NCI-H526 (cell line): ENCODE measurements at places on chromosomes 16 and 17.

DNA sequence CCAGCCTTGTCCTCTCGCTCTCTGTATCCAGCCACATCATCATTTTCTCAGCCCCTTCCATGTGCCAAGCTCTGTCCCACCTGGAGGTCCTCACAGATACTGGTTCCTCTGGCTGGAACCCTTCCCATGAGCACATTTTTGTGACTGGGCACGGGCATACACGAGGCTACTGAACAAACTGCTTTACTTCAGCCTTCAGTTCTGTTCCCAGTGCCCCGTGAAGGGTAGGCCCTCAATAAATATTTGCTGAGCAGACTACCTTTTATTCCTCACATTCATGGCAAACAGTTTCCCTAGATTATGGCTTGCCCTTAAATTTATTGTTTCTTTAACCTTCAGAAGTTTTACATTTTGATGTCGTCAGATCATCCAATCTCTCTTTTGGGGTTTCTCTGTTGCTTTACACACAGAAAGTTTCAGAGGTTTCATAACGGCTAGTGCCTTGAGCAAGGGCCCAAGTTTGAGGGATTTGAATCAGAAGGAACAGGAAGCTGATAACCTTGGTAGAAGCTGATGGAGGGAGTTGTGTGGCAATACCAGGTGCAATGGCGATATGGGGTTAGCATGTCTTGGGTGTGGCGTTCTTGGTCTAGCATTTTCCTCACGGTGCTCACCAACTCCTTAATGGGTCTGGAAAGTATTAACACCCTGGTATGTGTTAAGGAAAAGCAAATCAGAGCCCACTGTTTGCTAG lies 27.8 kb downstream of the TMEM92 start:
- DNase-seq = no peak

GRCh38 chr17:68288375-68288774 lies 2.6 kb downstream of the SLC16A6 start:
- DNase-seq = peak; percentile 53

- DNase-seq = no peak
Observed at GRCh38 chr17:79619636-79620206, 8.9 kb upstream of the RBFOX3 start.

DNA sequence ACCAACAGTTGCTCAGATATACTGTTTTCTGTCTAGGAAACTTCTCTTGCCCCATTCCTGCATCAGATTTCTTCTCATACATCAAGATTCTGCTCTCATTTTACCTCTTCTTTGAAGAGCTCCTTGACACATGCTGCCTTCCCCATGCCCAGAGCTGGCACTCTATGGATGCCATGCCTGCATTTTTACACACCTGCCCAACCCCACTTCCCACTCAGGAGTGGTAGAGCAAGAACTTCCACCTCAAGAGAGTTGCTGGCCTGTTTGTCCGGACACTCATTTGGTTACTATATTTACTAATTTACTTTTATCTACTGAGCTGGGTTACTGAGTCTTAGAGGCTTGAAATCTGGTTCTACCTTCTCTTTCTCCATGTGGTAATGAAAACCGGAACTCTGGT lies 98.3 kb upstream of the HLF start:
- DNase-seq = no peak

- DNase-seq = no peak
Observed at GRCh38 chr16:4319454-4320421, 3.9 kb downstream of the GLIS2 start.
